ENCODE measurements at places on chromosomes 11 and 22.

GRCh38 chr11:6321961-6322362, 1.7 kb upstream of the CAVIN3 start:
- DNase-seq: no peak

DNA sequence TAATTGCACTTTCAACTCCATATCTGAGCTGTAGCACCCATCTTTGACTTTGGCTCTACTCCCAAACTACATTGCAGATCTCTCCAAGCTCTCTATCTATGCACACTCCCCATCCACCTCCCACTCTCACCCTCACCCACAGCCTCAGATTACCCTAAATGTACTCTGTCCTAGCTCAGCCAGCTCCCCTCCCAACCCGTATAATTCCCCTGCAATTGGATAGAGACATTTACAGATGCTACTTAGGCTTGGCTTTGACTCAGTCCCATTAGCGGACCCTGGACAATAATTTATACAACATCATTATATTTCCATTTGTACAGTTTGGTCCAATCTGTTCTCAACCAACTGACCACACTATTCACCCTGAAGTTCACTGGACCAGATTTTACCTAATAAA, 338.9 kb upstream of the ANO3 start:
- no peak for DNase-seq

DNA sequence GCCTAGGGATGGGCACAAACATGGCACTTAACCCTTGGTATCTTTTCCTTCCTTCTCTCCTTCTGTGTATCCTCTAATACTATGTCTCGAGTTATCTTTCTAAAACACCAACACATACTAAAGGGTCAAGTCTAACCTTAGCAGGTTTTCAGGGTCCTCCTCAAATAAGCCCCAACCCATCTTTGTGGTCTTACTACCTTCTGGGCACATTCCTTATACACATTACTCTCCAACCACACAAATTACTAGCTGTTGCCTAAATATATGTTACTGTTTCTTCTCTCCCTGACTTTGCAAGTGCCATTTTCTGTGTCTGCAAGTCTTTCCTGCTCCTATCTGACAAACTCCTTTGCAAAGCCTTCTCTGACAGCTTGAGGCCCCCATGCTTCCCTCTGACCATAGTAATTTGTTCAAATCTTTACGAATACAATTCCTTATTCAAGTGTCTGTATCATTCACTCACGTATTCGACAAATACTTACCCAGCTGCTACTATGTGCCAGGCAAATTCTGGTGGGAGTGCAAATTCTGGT, 15.8 kb upstream of the NUP160 start:
- no peak for DNase-seq

GRCh38 chr11:68049509-68050370, 10.9 kb downstream of the TCIRG1 start:
- DNase-seq: no peak

- DNase-seq: no peak
These were observed 34.2 kb upstream of the PRR5 start for GRCh38 chr22:44667829-44668189.

DNA sequence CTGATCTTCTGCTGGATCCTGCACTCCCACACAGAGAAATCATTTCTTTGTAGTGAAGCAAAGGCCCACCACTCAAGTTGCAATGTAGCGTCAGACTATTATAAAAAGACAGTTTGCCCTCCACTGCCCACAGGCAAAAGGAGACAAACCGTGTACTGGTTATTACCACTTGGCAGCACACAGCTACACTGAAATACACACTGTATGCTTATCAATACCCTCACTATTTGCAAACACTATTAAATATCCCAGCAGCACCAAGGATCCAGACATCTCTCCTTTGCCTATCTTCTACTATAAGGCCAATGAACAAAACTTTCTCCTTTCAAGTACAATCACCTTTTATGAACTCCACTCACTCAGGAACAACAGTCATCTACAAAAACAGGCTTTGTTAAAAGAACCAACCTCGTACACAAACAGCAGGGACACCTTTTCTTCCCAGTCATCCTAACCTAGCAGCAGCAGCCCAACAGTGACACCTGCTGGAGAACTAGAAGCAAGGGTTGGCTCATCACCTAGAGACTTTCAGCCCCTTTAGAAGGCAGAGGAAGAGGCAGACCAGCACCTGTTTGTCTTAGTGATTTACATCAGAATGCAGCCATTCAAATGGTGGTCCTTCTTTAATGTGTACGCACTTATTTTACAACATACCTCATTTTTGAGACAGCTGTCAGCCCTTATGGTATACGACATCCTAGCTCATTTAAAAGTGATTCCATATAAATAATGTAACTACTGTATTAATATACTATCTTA, 56.1 kb downstream of the AMBRA1 start:
- DNase-seq: no peak

- no peak for DNase-seq
These were observed 71.4 kb downstream of the INSC start for GRCh38 chr11:15186146-15186545.

- no peak for DNase-seq
These were observed 38.2 kb downstream of the TXN2 start for GRCh38 chr22:36443198-36443770.

DNA sequence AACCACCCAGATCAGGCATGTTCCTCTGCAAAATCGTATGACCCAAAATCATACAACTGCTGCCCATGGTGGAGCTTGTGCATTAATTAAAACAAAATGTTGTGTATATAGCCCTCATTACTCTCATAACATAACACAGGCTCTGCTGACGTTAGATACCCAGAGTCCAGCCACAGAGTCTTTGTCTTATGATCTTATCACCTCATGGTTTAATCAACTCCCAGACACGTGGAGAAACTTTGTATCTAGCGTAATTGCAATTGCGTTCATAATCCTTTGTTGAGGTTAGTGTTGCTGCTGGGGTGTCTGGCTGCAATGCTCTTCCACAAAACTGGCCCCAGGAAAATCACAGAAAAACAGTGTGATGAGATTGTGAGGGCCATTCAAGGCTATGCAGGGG, 5.0 kb upstream of the APOL1 start:
- DNase-seq: no peak

DNA sequence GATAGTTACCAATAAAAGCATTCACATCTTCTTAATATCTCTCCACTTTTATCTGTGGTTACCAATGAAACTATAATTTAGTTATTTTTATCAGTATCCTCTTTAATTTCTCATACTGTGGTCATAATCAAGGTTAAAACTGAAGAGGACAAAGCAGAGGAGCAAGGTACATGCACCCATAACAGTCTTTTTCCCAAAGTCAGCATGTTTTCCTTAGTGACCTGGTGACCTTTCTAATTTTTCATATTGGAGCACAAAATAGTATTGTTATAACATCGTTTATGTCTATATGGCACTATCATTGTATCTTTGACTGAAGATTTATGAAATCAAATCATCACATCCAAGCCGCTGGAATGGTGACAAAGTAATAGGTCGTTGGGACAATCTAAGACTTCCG, 51.5 kb upstream of the CHORDC1 start:
- no peak for DNase-seq

- DNase-seq: no peak
These were observed 14.9 kb upstream of the NAV2 start for GRCh38 chr11:19697721-19698121.

Measured in activated naive CD4-positive, alpha-beta T cell treated with anti-CD3 and anti-CD28 coated beads, Interleukin-2, amount 50 U/mL, for 72 hours (primary cell).